ENCODE measurements at places on chromosomes 11 and 22.

DNA sequence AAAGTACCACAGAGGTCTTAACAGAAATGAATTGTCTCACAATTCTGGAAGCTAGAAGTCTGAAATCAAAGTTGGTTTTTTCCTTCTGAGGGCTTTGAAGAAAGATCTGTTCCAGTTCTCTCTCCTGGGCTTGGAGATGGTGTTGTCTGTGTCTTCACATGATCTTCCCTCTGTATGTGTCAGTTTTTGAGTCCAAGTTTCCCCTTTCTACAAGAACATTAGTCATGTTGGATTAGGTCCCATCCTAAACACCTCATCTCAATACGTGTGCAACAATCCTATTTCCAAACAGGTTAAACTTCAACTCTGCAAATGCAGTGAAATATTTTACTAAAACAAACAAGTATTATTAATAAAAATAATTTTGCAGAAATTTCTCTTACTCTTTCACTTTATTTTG is 3.1 kb upstream of the PTS start:
- DNase-seq: no peak

DNA sequence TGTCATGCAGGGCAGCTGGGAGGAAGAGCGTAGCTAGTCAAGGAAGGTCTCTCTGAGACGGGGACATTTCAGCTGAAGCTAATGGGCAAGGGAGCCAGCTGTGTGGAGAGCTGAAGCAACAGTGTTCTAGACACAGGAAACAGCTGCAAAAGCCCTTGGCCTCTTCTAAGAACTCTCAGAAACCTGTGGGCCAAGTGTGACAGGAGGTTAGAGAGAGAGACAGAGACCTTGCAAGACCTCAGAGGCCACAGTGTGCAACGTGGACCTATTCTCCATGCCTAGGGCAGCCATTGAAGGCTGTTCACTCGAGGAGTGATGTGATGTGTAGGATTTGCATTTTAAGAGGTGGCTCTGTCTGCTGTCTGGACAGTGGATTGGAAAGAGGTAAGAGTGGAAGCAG is 48.7 kb upstream of the TNRC6B start:
- no peak for DNase-seq

- no peak for DNase-seq
Measured at GRCh38 chr11:119754656-119755355, 25.8 kb upstream of the NECTIN1 start.

- DNase-seq: no peak
Measured at GRCh38 chr11:68439355-68440065, 21.0 kb upstream of the PPP6R3 start.

- DNase-seq: no peak
Measured at GRCh38 chr22:50688448-50688847, 15.8 kb downstream of the SHANK3 start.

DNA sequence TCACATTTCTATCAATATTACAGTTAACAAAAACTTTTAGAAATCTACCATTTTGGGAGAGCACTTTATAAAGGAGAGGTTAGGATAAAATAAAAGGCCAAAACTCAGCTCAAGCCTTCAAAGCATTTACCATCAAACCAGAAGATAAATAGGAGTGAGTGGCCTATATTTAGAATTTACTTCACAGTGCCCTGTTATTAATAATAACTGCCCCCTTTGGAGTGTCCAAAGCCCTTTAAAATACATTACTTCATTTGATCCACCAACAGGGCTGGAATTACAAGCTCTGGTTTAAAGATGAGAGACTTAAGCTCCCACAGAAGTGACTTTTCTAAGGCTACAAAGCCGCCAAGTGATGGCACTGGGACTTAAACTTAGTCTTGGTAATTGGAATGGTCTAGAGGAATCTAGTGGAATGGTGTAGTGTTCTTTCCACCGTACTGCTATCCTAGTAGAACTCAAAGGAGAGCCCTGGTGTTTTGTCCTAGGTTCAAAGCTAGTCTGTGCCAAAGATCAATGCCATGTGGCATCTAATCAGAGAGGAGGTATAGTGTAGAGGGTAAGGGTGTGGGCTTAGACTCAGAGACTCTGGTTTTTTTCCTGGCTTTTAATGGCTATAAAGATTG is 21.2 kb upstream of the MTMR3 start:
- no peak for DNase-seq

GRCh38 chr11:8749202-8749601 is 66.6 kb downstream of the RPL27A start:
- no peak for DNase-seq

GRCh38 chr11:61828379-61828628 is 204 bp downstream of the FADS2 start:
- no peak for DNase-seq

GRCh38 chr11:125481531-125481930 is 14.5 kb downstream of the FEZ1 start:
- no peak for DNase-seq

GRCh38 chr11:1565904-1566247 is 6.2 kb downstream of the DUSP8 start:
- no peak for DNase-seq

- DNase-seq: no peak
Measured at GRCh38 chr11:8015753-8016239, 28.7 kb downstream of the EIF3F start.

DNA sequence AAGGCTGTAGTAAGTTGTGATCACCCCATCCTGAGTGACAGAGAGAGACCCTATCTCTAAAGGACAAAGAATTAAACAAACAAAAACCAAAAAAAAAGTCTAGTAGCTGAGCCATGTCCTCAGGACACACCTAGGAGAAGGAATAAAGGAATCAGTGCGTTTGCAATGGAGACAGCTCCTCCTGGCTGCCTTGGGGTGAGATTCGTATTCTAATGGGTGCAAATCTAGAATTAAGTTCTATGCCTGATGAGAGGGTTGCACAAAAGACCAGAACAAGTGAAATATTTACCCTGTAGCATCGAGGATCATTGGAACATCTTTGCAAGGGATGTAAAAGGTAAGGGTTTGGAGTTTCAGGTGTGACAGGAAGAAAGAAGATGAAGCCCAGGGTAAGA is 70.3 kb upstream of the BMAL1 start:
- DNase-seq: no peak

DNA sequence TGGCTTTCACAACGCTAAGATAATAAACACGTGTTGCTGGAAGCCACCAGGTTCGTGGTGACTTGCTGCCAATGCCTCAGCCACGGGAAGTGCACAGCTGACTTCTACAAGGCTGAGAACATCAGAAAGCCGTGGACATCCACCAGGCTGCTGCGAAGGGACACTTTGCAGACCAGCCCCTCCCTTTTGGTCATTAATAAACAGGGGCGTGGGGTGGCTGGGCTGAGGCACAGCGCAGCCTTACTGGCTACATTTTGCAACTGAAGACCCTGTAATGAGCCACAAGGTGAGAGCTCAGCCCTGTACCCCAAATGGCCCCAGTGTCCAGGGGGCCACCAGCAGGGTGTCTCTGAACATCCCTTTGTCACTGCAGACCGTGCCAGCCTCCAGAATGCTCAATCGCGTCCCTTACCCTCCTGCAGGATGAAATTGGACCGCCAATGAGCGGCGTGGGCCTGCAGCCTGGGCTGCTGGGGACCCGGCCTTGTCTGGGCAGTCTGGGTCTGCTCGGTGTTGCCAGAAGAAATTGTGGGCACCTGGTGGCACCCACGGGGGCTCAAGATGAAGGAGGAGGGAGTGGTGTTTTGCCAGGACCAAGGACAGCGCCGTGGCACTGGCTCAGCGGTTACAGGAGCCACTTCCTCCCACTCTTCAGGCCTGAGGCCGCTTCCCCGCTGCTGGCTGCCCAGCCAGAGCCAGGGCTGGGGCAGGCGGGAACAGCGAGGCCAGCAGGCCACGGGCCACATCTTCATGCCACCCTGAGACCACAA is 181.9 kb downstream of the CTTN start:
- peak; percentile 79 for DNase-seq

- DNase-seq: no peak
Measured at GRCh38 chr11:79982185-79982584, 541.4 kb upstream of the TENM4 start.

DNA sequence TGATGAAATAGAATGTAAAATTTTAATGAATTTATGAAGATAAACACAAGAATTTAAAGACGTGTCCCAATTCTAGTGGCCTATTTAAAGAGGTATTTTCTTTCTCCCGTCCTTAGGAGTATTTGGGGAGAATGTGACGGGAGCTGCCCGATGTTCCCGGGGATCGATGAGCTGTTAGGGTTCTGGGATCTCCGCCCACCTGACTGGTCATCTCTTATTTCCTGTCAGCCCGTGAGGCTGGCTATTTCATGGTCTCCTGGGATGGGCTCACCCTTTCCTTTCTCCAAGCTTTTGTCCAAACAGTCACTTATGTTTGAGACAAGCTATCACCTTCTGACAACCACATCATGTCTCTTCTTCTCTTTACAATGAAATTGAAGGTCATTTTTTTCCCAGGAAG is 16.9 kb upstream of the CLMP start:
- DNase-seq: no peak

DNA sequence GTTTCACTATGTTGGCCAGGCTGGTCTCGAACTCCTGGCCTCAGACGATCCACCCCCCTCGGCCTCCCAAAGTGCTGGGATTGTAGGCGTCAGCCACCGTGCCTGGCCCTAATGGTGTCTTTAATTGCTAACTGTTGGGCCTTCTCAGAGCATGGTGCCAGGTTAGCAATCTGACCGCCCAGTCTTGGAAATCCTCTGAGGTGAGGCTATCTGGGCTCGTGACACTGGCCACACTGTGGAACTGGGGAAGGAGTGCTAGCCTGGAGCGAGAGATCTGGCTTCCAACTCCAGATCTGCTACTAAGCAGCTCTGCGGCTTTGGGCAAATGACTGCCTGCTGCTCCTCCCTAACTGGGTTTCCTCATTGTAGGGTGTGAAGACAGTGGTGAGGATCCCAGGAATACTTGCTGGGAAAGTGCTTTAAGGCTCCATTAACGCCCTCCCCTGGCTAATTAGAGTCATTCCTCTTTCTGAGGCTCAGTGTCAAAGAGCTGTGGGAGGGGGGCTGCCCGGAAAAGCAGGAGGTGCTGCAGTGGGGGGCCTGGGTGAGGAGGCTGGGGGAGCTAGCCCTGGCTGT is 35.4 kb downstream of the CHRDL2 start:
- DNase-seq: peak; percentile 35

GRCh38 chr11:75403037-75403436 is 3.7 kb downstream of the RPS3 start:
- DNase-seq: no peak

GRCh38 chr11:72330131-72330727 is 86.3 kb upstream of the PHOX2A start:
- DNase-seq: no peak

- DNase-seq: peak; percentile 96
Measured at GRCh38 chr11:112961146-112961668, at the start of gene NCAM1. NCAM1 (plus strand) TSS chr11:112961420.

GRCh38 chr11:131449036-131450019 is 78.9 kb downstream of the NTM start:
- DNase-seq: no peak

DNA sequence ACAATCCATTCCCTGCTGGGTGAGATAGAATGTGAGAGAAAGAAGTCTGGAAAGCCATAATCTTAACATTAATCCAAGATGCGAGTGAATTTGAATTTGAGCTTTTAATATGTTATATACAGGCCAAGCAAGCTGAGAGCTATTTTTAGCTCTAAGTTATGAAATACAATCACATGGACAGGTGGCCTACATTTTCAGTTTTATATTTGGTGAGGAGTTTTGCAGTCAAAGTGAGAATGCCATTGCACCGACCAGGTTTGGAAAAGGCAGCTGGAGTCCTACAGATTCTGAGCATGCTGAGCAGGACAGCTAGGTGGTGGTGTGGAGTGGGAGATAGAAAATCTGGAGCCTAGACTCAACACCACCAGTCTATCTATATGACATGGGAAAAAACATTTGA is 12.0 kb downstream of the OR5B21 start:
- no peak for DNase-seq

DNA sequence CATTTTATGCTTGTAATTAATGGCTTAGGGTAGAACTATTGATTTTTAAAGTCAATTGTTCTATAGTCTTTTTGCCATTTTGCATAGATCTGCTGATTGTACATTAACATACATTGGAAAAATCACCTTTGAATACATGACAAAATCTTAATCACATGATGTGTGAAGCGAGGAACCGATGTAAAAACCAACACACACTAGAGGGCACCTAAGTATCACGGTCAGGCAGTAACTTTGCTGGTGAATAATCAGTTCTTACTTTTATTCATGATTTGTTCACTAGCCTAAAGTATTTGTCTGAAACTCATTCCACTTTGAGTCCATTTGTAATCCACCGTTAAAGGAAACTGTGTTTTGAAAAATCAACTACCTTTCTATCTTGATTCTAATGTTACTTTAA is 28.2 kb downstream of the JHY start:
- peak; percentile 28 for DNase-seq

- no peak for DNase-seq
Measured at GRCh38 chr11:75239531-75240290, 863 bp upstream of the TPBGL start.

- no peak for DNase-seq
Measured at GRCh38 chr22:28137036-28137435, 218.0 kb upstream of the PITPNB start.

DNA sequence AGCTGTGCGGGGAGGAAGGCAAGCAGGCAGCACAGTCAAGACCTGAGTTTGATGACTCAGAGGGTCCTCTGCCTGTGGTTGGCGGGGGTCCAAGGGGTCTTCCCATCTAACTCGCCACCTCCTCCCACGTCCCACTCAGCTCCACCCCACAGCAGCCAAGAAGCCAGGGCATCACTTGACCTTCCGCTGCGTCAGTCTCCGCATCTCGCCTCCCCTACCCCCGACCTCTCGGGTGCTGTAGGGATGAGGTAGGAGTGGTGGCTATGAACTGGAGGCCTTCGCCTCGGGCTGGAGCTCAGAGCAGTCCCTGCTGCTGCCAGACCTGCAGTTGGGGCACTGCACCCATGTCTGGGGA is 90.6 kb downstream of the CDKN1C start:
- no peak for DNase-seq

- DNase-seq: no peak
Measured at GRCh38 chr11:117808784-117809183, 11.8 kb upstream of the DSCAML1 start.

DNA sequence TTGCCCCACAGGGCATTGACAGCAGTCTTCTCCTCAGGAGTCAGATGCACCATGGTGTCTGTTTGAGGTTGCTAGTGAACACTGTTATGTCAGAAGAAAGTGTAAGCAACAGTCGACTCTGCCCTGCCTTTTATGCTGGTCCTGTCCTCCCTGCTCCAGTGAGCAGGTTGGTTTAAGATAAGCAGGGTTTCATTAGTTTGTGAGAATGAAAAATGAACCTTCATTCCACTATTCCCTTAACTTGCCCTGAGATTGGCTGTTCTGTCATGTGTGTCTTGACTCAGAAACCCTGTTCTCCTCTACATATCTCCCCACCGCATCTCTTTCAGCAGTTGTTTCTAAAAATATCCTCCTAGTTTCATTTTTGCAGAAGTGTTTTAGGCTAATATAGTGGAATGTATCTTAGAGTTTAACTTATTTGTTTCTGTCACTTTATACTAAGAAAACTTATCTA is at the start of gene HBD:
Gene HBD (minus strand): TSS at position 103 of the 454 bp plus-strand sequence. CDS start 50 bp downstream, at position 53.
- DNase-seq: peak; percentile 3

DNA sequence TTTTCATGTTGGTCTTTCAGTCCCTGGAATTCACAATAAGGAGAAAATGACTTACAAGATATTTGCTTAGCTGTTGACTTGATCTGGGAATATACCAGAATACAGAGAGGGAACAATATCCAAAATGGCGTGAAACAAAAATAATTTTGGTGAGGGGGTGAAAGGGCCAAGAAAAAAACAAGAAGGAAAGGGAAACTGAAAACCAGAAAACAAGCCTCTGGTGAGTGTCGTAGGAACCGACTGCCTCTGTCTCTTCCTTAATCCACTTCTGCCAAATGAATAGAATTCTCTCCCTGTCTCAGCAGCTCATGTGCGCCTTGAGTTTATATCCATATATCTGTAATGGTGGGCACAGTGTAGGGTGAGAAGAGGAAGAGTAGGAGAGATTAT is 367.6 kb downstream of the ETS1 start:
- no peak for DNase-seq

- DNase-seq: no peak
Measured at GRCh38 chr11:113034576-113034975, 73.4 kb downstream of the NCAM1 start.

Data from cardiac muscle cell (in vitro differentiated cells and primary cell).